ENCODE measurements at places on chromosomes 3 and 15.

GRCh38 chr15:43920815-43921214, 94.0 kb downstream of the WDR76 start:
- no peak for DNase-seq

- DNase-seq: no peak
Measured at GRCh38 chr3:183247011-183247589, 6.0 kb upstream of the B3GNT5 start.

- peak; percentile 2 for DNase-seq
Measured at GRCh38 chr3:102715030-102715697, 280.3 kb downstream of the ZPLD1 start.

DNA sequence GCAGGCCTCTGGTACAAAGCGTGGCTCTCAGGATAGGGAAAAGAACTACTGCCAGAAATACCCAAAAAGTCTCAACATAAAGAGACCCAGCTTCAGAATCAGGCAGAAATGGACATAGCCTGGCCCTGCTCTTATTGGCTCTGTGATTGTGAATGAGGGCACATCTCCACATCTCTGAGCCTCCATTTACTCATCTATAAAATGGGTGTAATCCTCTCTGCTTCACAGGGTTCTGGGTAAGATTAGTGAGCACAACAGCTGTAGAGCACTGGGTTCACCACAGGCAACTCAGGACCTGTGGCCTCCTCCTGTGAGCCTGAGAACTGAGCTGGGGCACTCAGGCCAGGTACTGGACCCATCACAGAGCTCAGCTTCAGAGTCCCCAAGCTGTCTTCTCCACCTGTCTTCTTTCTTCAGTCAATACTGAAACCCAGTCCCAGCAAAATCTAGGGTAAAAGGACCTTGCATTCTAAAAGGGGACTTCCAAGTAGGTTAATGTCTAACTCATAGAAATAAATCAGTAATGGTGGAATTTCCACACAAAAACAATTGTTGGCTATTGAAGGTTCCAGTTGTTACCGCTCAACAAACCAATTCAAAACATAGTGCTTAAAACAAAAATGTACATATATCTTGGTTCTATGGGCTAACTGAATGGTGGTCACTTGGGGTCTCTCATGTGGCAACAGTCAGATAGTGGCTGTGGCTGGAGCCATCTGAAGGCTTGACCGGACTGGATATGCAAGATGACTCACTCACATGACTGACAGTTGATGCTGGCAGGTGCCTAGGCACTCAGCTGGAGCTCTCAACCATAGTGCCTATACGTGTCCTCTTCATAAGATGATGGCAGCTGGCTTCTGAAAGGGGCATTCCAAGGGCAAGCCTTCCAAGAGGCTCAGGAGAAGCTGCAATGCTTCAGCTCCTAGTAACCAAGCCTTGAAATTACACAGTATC, 47.3 kb downstream of the TRIM42 start:
- no peak for DNase-seq

GRCh38 chr15:85760049-85760448, 34.7 kb downstream of the KLHL25 start:
- DNase-seq: no peak

All from suppressor macrophage (primary cell).